ENCODE measurements at places on chromosomes 3 and 15. TPM values are rescaled to one million over a fixed set of nuclear protein-coding genes. Genes with fewer than 3 reads are reported as not detected.

The CCR9 gene
- polyA plus RNA-seq, result 0.09 TPM

DNA sequence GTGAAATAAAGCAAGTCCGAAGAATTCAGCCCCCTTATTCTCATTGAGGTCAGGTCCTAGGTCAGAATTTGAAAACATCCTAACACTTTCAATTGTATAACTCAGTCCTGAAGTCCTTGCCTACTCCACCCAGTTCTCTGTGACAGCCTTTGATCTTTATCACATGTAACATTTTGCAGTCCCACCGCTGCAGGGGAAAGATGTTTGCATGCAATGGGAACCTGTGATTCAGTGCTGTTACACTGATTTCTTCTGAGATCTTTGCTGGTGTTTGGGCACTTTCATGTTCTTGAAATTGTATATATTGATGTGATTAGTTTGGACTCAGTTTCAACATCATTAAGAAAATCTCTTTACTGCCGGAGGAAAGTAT lies 18.0 kb upstream of the SECISBP2L start:
- DNase-seq, result no peak

DNA sequence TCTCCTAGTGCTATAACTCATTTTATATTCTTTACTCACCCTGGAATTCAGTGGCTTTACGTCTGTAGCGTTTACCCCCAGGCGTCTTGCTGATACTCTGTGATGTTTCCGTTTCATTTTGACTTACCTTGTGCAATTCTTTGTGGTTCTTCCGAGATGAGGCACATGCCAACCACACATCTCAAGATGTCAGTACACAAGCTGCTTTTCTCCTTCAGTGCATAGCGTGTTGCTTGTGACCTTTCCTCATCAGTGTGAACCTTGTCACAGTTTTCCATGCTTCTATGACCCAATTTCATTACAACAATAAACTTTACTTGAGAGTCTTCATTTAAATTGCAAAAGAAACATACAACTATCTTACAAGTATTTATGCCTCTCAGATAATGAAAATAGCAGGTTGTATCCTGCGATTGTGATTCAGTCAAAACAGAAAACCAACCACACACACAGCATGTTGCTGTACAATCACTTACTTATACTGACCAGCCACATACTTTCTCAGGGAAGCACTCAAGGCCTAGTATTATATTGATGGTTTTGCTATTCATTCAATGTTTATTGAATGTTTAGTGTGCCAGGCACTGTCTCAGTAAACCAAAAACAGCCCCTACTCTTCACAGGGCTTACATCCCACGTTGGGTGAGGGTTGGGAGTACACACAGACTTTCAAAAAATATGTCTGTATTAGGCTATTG lies 4.6 kb upstream of the TBL1XR1 start:
- no peak for DNase-seq

DNA sequence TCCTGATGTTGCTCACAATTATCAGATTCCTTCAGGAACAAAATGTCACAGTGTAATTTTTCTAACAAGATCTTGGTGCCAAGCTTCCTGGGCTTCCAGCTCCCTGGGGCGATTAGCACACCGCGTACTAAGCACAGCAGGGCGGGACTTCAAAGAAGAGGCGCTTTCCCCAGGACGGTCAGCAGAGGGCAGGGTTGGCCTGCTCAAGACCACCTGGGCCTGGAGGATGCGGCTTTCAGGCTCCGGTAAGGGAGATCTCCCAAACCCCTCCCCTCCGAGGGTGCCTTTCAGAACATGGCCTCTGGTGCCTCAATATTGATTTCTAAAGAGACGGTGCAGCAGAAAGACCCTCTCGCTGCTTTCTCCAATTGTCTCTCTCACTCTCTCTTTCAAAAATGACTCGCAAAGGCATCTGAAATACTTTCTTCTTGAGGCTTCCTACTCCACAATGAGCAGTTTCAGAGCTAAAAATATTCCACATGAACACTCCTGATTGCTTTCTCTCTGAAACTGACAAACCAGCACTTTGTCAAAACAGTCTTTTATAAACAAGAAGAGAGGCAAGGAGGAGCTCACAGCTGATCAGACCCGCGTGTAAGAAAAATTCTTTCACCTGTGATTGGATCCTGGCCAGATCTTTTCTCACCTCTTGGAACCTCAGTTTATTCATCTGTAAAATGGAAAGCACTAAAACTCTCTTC lies 154.0 kb downstream of the ADAMTS9 start:
- DNase-seq, result peak; percentile 83

The DISP2 gene
- 0.78 TPM for polyA plus RNA-seq

DNA sequence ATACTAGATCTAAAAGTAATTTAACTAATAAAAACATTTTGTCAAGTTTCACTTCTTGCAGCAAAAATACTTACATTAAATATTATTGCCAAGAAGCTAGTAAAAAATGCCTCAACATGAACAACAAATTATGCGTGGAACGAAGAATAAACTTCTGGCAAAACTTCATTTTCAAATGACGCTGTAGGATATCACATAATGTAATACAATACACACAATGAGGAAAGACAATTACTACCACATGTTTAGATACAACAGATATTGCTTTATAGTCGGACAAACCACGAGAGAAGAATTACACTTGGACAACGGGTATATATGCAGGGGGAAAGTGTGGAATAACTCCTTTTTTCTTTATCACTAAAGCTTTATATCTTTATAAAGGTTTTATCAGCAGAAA lies 21.6 kb downstream of the P3H2 start:
- no peak for DNase-seq

The MORC1 gene
- polyA plus RNA-seq, result 0.60 TPM

GRCh38 chr15:90762109-90762508 lies 45.0 kb downstream of the BLM start:
- DNase-seq, result no peak

The HESX1 gene
- 3.6 TPM for polyA plus RNA-seq

DNA sequence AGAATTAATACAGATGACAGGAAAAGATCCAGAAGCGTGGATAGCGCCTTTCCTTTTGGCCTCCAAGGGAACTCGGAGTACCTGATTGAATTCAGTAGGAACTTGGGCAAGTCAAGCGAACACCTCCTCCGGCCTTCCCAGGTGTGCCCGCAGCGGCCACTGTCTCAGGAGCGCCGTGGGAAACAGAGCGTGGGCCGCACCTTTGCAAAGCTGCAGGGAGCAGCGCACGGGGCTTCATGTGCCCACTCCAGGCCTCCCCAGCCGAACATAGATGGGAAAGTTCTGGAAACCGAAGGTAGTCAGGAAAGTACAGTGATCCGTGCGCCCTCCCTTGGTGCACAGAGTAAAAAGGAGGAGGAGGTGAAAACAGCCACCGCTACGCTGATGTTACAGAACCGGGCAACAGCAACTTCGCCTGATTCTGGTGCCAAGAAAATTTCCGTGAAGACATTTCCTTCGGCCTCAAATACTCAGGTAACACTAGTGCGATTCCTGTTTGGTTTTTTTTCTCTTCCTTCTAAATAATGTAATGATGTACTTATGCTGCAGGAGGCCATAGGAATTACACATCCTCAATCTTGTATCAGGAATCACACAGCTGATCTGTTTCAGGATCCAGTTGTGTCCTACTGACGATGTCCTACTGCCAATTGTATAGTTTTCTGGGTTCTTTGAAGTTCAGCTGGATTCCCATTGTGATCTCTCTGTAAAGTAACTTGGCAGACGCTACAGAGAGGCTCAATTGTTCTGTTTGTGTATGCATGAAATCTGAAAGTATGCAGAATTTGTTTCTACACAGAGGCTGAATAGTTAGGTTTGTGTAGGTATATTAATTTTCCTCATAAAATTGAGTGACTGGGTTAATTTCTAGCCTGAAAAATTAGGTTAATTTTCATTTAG lies 63.1 kb downstream of the CGNL1 start:
- DNase-seq, result no peak

DNA sequence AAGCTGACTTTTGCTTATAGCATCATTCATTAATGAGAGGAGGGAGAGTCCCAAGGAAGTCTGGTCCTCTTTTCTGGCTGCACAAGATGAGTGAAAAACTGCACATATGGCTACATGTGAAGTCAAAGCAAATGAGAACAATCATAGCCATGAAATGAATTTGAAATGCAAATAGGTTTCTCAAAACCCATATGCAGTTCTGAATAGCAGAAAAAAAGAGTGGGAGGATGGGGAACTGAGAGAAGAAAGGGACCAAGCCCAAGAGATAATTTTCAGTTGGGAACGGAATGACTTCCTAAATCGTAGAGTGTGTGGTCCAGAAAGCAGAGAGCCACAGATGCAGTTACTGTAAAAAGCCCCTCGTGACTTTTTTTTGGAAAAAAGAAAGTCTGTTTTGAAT lies 66.3 kb downstream of the GTPBP8 start:
- DNase-seq, result no peak

The PARP15 gene
- 1.1 TPM for polyA plus RNA-seq

DNA sequence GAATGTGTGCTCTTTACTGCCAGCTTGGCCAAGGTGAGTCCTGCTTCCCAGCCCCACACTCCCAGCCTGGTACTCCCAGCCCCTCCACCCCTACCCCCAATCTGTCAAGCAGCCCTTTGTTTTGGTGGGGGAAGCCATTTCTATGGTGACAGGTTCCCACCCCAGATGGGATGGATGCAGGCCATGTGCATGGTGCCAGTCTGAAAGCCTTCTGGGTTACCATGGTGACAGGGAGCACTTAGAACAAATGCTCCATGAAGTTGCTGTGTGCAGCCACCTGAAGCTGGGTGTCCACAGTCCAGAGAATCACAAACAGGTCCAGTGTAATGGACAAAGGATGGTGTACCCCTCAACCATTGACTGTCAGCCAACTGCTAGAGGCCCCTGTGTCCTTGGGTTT lies 19.1 kb upstream of the VILL start:
- DNase-seq, result no peak

- no peak for DNase-seq
Measured at GRCh38 chr3:98589331-98590036, 3.9 kb downstream of the CPOX start.

DNA sequence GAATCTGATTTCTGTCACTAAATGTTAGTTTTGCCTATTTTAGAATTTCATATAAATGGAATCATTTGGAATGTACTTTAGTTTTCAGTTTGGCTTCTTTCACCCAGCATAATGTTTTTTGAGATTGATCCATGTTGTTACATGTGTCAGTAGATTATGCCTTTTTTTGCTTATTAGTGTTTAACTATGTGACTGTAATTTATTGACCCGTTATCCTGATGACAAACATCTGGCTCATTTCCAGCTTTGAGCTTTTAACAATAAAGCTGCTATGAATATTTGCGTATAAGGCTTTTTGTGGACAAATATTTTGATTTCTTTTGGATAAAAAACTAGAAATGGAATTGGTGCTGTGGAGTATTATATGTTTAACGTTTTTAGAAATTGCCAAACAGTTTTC lies 254.5 kb upstream of the CFAP20DC start:
- DNase-seq, result no peak

- no peak for DNase-seq
Measured at GRCh38 chr15:56729561-56729960, 3.7 kb downstream of the ZNF280D start.

DNA sequence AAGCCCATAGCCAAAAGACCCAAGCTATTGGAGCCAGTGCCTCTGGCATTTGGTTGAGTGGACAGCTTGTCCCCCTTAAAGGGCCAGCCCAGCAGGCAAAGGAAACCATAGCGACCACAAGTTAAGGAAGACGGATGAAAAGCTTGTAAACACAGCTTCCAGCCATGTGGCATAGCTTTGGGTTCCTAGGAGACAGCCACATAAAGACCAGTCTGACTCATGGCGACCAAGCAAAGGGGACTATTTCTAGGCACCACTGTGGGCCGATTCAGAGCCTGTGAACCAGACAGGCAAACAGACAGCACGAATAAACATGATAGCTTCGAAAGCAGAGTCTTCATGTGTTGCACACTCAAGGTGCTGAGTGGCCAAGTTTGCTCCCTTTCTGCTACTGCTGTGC lies 30.5 kb upstream of the SRGAP3 start:
- no peak for DNase-seq

The DVL3 gene
- polyA plus RNA-seq, result 91.9 TPM

- DNase-seq, result no peak
Measured at GRCh38 chr3:65196663-65197062, 508.9 kb upstream of the ADAMTS9 start.

- no peak for DNase-seq
Measured at GRCh38 chr3:9806688-9807589, 3.1 kb upstream of the TTLL3 start.

GRCh38 chr3:46848271-46849044 lies 14.8 kb downstream of the MYL3 start:
- no peak for DNase-seq

DNA sequence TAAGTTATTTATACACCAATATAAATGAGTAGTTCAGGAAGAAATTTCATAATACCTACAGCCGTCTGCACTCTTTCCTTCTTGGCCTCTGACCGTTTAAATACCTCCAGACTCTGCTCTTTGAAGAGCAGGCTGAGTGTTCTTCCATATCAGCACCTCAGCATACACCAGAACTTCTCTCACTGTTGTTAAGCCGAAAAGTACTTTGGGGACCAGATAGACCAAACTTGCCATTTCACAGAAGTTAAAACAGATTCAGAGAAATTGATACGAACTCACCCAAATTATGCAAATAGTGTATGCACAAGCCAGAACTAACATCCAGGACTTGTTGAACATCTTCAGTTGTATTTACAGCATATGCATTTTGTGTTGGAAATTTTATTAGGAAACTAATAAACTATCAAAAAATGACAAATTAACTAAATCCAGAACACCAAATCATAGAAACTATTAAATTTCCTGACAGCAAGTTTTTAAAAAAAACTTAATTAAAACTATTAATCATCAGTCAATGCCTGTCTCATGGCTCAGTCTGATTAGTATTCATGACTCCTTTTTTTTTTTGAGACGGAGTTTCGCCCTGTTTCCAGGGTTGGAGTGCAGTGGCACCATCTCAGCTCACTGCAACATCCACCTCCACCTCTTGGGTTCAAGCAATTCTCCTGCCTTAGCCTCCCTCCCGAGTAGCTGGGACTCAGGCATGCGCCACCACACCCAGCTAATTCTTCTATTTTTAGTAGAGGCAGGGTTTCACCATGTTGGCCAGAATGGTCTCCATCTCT lies 24.1 kb downstream of the CGGBP1 start:
- DNase-seq, result no peak

- no peak for DNase-seq
Measured at GRCh38 chr3:127175272-127175671, 17.7 kb upstream of the PRR23E start.

- no peak for DNase-seq
Measured at GRCh38 chr3:129439226-129439816, 427 bp downstream of the MBD4 start.

The CFAP161 gene
- 0.44 TPM for polyA plus RNA-seq

GRCh38 chr3:144148356-144148755 lies 176.7 kb downstream of the DIPK2A start:
- DNase-seq, result no peak

The NDUFAF3 gene
- 57.2 TPM for polyA plus RNA-seq

The HIGD2B gene
- not detected for polyA plus RNA-seq

- no peak for DNase-seq
Measured at GRCh38 chr15:100114100-100114499, 227.7 kb downstream of the ADAMTS17 start.

The MCF2L2 gene
- polyA plus RNA-seq, result 0.96 TPM

- DNase-seq, result no peak
Measured at GRCh38 chr3:103083848-103084631, 649.2 kb downstream of the ZPLD1 start.

The CP gene
- polyA plus RNA-seq, result 0.85 TPM

All from left renal pelvis (tissue), 4 donors.